ENCODE measurements at places on chromosomes 5 and 9.

- peak; percentile 33 for DNase-seq
These were observed 43.5 kb upstream of the TCF7 start for GRCh38 chr5:134070725-134071613.

DNA sequence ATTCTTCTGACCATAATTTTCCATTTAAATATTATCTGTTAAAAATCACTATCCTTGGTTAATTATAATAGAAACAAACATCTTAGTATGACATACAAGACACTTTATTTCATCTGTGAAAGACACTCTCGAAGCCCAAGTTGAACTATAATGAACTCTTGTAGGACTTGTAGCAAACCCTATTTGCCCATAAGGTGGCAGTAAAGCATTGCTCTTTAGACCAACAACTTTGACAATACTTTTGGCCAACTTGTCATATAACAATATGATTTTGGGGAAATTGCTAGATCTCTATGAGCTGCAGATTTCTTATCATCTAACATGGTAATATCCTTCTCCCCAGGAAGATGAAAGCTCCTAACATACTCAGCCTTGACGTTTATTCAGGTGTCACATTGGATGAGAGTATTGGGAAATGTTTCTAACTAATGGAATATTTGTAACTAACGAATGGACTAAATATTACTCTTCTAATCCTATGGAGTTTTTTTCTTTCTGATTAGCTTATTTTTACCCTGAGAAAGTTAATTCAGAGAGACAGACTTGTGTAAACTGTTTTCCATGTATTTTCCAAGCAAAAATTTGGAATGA is 11.0 kb downstream of the SPINK14 start:
- DNase-seq = no peak

GRCh38 chr9:132040808-132041207 is 38.9 kb downstream of the MED27 start:
- no peak for DNase-seq

DNA sequence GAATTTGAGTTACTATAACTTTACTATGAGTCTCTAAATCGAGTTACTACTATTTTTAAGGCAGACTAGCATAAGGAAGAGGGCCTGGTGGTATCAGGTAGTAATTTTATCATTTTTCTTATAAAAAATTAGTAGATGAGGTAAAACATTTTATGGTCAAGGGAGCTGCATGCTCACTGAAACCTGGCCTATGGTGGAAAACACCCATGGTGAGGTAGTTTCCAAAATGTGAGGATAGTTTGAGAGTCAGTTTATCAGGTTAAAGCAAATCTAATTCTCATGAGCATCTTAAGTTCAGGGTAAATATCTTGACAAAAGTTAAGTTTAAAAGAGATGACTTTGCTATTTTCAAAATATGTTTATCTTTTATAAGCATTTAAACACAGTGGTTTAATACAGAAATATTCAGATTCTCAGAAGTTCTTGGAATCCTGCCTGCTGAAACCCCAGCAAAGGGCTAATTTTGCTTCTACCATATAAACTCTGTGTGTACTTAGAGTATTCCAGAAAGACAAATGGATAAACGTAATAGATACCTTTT is 10.0 kb downstream of the DDX4 start:
- DNase-seq = no peak

- no peak for DNase-seq
These were observed 36.3 kb upstream of the LRRTM2 start for GRCh38 chr5:138911441-138911840.

GRCh38 chr9:128629136-128629535 is 27.5 kb downstream of the DYNC2I2 start:
- no peak for DNase-seq

- DNase-seq = no peak
These were observed 67.2 kb downstream of the ZNF354C start for GRCh38 chr5:179127136-179128040.

GRCh38 chr9:124941679-124942561 is 1.0 kb upstream of the GOLGA1 start:
- DNase-seq = peak; percentile 52

DNA sequence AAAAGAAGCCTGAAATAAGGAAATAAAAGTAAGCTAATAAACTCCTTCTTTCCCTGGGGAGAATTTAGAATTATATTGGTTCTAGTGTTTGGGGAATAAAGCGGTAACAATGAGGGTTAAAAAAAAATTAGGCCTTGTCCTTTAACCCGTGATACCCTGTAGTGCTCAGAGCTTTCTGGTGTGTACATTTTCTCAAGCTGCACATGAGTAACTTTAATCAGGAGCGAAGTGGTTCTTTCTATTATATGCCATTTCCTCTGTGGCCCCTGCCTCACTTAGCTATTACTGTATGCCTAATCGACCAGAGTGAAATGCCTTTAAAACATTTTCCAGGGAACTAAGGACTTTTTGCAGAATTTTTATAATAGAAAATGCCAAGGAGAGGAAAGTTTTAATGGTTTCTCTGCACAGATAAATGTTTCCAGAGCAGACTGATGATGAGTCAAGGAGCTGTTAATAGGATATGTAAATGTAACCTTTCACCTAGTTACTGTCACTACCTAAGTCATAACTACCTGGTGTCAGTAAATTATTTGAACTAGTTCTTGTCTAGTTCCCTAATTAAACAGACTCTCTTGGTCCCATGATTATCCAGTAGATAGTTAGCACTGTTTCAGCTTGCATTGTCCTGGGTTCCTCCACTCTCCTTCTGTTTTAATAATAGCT is 7.6 kb downstream of the PAM start:
- DNase-seq = no peak

DNA sequence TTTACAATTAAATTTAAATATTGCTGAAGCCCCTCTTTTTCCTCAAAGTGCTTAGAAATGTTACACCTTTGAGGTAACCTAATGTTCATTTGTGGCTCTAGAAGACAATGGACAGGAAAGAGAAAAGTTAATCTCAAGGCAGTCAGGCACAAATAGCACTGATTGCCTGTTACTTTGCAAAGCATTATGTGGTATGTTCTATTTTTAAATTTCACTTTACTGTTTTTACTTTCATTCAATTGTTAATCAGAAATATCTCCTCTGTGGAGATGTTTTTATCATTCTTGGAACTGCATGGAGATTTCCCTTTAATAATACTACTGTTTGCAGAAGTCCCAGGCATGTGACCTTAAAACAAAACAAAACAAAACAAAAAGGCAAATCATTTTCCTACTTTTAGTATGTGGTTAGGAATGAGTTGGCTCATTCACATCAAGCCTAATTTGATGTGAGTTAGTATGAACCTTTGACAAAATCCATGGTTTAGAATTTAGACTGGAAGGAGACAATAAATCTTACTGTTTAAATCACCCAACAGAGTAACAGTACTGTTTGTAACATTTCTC is 67.5 kb downstream of the CWC27 start:
- no peak for DNase-seq

- no peak for DNase-seq
These were observed 101.7 kb upstream of the TLX3 start for GRCh38 chr5:171207256-171207847.

DNA sequence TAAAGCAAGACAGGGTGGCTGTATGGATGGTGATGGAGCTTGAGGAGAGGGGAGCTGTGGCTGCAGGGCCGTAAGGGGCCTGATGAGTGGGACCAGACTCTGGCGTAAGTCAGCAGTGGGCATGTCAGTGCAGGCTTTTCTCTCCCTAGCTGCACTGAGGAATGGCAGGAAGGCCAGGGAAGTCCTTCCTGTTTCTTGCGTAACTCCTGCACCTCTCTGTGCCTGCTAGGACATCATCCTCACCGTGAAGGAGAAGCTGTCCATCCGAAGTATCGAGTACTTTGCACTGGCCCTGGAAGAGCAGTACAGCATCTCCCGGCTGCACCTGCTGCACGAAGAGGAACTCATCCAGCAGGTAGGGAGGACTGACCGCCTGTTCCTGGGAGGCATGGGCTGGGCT is 24.1 kb upstream of the TRMT10B start:
- DNase-seq = no peak

GRCh38 chr5:66701244-66701643 is 105.1 kb downstream of the MAST4 start:
- DNase-seq = no peak

GRCh38 chr9:15724016-15724415 is 171.2 kb downstream of the CCDC171 start:
- DNase-seq = no peak

DNA sequence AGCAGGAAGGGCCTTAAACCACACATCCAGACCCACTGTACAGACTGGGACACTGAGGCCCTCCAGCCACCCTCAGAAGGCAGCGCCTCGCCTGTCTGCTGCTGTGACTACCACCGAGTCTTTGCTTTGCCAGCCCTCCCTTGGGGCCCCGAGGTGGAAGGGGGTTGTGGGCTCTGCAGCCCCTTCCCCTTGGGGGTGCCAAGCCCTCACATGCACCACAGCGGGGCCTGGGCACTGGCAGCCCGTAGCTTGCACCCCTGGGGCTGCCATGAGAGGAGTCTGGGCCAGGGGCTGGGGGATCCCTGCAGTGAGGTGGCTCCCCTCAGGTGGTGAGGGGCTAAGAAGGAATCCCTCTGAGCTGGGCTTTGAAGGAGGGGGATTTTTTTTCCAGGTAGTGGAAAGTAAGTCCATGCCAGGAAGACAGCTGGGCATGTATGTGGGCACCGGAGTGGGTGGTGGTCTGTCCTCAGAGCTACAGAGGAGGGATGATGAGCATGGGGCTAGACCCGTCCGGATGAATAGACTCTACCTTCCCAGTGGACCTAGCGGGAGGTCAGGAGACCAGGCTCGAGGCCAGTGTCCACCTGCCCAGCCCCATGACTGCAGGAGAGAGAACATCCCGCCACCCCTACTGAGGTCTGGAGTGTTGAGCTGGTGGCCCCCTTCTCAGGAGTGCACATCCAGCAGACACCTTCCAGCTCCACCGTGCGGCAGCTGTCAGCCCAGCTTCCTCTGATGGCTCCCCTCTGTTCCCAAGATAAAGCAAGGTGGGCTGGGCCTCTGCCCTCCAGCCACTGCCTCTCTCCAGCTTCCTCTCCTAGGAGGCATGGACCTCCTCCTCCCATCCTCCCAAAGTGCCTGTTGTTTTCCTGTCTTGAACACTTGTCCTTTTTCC is 15.9 kb downstream of the FLT4 start:
- no peak for DNase-seq

- no peak for DNase-seq
These were observed 244.1 kb upstream of the TNC start for GRCh38 chr9:115362101-115362500.

- no peak for DNase-seq
These were observed 27.5 kb downstream of the GPX3 start for GRCh38 chr5:151047814-151048425.

DNA sequence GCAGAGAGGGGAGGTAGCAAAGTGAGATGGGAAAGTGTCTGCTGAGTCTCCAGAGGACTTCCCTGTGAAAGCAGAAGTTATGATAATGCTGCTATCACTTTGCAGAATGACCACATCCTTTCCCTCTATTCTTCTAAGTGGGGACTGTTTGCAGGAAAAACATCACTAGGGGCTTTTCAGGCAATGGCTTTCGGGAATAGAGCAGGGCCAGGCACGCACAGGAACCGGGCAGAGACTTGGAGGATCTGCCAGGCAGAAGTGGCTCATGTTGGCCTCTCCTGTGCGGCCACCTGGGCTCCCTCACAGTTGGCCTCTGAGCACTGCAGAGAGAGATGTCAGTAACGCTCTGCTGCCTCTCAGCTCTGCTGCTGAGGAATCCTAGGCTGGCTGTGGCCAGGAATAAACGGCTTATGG is 214.7 kb downstream of the MAST4 start:
- no peak for DNase-seq

- DNase-seq = peak; percentile 5
These were observed 72.5 kb upstream of the RASA1 start for GRCh38 chr5:87195104-87195591.

DNA sequence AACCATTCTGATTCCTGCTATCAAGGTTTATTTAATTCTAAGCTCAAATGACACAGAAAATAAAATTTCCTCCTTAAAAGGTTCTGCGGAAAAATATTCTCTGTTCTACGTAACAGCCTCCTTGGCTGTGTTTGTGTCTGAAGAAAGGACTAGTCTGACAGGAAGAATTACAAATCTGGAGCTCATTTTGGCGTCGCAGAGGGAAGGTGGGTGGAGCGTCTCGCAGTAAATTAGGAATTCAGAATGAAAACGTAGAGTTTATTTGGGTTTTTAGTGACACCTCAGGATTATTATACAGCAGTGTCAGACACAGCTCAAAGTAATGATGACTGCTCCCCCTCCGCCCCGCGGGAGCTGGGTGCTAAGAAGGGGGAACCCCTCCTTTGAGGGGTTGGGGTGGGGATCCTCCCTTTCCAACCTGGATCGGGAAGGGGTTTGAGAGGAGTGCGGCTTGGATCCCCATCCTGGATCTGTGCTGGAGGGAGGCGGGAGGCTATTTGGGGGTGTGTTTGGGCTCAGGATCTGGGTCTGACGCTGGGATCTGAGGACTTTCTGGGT is 933 bp upstream of the TGFBR1 start:
- no peak for DNase-seq

DNA sequence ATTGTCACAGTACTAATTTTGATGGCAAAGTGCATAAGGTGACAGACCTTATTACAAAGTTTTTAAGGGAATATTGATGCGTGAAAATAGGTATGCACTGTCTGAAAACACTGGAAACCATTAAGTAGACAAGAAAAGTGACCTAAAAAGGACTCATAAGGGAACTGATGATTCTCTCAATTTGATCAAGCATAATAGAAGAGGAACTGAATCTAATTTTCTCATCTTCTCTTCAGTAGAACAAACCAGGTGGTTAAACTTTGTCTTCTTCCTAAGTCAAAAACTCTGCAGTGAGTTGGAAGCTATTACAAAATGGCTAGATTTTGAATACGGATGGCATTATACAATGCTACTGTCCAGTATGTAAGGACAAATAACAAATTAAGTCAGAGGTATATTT is 53.4 kb downstream of the RNF145 start:
- DNase-seq = no peak

GRCh38 chr5:124707520-124707919 is 38.9 kb downstream of the ZNF608 start:
- DNase-seq = no peak

DNA sequence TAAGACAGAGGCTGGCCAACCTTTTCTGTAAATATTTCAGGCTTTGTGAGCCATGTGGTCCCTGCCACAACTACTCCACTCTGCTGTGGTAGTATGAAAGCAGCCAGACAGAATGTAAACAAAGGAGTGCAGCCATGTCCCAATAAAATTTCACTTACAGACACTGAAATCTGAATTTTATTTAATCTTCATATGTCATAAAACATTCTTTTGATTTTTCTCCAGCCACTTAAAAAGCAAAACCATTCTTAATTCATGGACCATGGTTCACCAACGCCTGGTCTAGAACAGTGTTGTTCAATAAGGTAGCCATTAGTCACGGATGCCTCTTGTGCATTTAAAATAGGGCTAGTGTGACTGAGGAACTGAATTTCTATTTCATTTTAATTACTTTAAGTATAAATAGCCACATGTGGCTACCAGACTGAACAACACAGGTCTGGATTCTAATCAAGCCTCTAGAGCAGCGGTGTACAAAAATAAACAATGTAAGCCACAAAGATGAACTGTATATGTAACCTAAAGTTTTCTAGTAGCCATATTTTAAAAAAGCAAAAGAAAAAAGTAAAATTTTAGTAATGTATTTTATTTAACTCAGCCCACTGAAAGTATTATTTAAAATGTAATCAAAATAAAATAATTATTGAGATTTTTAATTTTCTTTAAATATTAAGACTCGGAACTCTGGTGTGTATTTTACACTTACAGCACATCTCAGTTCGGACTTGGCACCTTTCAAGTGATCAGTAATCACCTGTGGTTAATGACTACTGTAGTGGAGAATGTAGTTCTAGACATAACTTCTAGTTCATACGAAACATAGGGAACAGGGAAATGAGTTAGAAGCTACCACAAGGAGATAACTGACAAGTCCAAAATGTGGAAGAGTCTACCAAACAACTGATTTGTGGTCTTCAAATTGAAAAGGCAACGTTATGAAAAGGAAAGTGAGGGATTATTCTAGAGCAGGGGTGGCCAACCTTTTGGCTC is 14.3 kb downstream of the GEMIN5 start:
- DNase-seq = no peak

All from stimulated activated CD8-positive, alpha-beta memory T cell treated with anti-CD3 and anti-CD28 coated beads, Interleukin-2, amount 100 ng/mL, for 48 hours (primary cell).